ENCODE measurements at places on chromosomes 2 and 18.
A peak's percentile ranks its signal among the peaks of the same experiment; 100 is the strongest.

- no peak for DNase-seq
These were observed 54.6 kb downstream of the ANKRD44 start for GRCh38 chr2:197256021-197256420.

DNA sequence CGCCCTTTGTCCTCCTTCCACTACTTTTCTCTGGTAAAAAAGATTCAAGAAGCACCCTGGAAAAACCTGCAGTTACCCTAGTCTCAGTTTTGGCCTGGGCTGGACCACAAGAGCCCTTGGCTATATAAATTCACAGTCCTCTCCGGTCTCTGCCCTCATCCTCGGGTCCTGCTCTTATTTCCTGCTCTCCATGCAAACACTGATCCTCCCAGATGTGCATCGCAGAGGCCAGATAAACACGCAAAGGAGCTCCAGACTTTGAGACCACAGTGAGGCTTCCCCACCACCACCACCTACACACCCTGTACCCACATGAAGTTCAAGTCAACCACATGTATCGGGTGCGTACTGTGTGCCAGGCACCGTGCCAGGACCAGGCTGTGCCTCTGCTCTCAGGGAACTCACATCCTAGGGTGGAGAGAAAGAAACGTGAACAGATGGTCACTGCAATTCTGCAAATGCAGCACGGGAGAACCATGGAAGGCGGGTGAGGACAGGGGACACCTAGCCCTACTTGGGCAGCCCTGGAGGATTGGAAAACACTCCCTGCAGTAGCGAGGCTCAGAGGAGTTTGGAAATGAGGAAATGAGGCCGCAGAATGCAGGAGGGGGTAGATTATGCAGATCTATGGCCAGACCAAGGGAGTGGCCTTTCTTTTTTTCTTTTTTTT lies 7.4 kb downstream of the CTDSP1 start:
- DNase-seq: no peak

- no peak for DNase-seq
These were observed 866 bp upstream of the SF3B6 start for GRCh38 chr2:24076849-24077534.

GRCh38 chr18:74623047-74623816 lies 25.6 kb downstream of the ZNF407 start:
- no peak for DNase-seq

GRCh38 chr2:19786408-19787058 lies 115.2 kb downstream of the TTC32 start:
- peak; percentile 59 for DNase-seq

DNA sequence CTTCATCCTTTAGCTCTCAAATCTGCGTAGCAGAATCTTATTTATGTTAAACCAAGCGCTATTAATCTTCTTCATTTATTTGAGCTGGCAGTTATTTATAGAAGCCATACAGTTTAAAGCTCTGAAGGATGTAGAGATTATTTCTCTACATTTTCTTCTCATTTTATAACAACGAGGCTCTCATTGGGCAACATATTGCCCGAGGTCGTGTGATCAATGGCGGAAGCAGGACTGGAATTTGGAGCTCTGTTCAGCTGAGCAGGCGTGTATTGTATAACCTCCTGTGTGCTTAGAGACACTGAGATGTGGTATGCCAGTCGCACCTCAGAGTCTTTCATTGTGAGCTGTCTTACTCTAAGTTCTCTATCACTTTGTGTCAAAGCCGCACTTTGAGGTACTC lies 17.5 kb upstream of the DRC1 start:
- DNase-seq: no peak

- DNase-seq: no peak
These were observed 84.8 kb upstream of the ITGA6 start for GRCh38 chr2:172342611-172343010.

DNA sequence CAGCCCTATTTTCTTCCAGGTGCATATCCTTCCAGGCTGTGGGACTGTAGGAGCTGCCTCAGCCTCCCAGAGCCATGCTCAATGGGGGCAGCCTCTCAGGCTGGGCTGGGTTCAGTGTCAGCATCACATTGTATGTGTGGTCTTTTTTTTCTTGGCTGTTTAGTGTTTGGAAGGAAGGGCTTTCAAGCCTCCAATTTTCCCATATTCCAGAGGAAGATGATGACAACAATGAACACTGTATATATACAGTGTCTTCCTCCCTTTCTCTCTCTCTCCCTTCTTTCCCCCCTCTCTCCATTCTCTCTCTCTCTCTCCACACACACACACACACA lies 326.4 kb downstream of the DYSF start:
- no peak for DNase-seq

GRCh38 chr2:130341562-130342019 lies 1.1 kb upstream of the IMP4 start:
- peak; percentile 23 for DNase-seq

- no peak for DNase-seq
These were observed 104.8 kb downstream of the PLCL1 start for GRCh38 chr2:197908990-197909776.

GRCh38 chr2:230085201-230085600 lies 16.5 kb upstream of the SLC16A14 start:
- no peak for DNase-seq

- DNase-seq: peak; percentile 48
These were observed 1.1 kb downstream of the PTH2R start for GRCh38 chr2:208407667-208408066.

DNA sequence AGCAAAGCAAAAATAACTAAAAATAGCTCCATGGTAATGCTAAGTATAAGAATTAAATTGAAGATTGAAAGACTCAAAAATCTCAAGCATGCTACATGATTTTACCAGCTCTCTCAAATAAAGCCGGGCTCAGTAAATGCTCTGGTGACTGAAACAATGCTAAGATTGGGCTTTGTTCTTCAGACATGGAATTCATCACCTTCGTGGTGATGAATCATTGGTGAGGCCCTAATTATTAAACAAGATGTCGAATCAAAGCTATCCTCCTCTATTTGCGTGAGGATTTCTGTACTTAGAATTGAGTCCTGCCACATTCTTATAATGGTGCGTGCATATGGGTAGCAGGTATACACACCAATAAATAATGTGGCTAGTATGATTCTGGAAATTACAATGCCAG lies 58.8 kb upstream of the LRRTM1 start:
- no peak for DNase-seq

DNA sequence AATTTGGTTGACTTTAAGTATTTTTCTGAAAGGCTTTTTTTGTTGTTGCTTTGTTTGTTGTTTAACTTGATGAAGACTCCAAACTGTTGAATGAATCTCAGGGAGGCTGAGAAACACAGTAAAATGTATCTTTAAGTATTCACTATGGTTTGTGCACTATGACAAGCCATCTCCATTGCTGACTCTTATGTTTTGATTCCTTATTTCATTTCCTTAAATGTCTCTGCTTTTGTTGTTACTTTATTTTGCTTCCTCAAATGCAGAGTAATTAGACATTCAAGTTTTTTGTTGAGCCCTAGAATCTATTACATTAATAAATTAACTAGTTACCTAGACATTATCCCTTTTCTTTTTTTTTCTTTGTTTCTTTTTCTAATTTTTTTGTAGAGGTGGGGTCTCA lies 46.3 kb upstream of the SLC39A10 start:
- no peak for DNase-seq

- no peak for DNase-seq
These were observed 7.7 kb downstream of the ASB18 start for GRCh38 chr2:236256366-236256985.

- no peak for DNase-seq
These were observed 98.7 kb upstream of the SLC66A3 start for GRCh38 chr2:11056614-11057013.

DNA sequence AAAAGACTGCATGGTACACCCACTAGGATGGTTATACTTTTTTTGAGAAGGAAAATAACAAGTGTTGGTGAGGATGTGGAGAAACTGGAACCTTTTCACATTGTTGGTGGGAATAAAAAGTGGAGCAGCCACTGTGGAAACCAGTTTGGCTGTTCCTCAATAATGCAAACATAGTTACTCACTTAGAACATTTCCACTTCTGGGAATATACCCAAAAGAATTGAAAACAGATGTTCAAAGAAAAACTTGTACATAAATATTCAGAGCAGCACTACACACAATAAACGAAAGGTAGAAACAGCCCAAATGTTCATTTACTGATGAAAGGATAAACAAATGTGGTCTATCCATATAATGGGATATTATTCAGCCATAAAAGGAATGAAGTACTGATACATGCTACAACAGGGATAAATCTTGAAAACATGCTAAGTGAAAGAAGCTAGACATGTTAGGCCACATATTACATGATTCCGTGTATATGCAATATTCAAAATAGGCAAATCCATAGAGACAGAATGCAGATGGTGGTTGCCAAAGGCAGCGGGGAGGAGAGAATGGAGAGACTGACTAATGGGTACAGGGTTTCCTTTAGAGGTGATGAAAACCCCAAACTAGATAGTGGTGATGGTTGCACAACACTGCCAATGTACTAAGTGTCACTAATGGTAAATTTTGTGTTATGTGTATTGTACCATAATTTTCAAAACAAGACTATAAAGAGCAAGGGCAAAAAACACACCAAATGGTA lies 20.9 kb upstream of the LMAN1 start:
- DNase-seq: no peak

- DNase-seq: no peak
These were observed 5.4 kb downstream of the CACNB4 start for GRCh38 chr2:152093464-152093863.

DNA sequence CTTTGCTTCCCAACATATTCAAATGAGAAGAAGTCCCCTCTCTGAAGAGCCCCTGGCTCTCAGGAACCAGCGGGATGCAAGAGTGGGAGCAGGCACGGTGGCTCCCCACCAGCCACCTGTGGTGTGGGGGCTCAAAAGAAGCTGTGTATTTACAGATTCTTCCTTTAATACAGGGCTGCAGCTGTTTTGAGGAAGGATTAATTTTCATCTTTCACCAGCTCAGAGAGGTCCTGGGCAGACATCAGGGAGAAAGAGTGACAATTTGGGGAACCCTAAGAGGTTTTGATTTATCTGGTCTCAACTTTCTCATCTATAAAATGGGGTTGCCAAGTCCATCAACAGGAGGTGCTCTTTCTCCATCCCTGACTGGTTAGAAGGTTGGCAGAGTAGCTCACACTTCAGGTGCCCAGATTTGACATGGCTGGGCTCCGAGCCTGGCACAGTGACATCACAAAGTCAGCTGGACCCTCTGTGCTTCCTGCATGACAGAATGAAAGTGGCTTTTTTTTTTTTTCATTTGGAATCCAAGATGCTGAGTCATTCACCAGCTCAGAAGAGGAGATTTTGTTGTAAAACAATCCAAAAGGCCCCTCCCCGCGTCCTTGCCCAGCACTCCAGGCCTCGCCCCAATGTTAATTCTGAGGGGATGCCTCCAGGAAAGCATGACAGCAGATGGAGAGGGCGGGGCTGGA lies 15.5 kb upstream of the SIX2 start:
- peak; percentile 89 for DNase-seq

DNA sequence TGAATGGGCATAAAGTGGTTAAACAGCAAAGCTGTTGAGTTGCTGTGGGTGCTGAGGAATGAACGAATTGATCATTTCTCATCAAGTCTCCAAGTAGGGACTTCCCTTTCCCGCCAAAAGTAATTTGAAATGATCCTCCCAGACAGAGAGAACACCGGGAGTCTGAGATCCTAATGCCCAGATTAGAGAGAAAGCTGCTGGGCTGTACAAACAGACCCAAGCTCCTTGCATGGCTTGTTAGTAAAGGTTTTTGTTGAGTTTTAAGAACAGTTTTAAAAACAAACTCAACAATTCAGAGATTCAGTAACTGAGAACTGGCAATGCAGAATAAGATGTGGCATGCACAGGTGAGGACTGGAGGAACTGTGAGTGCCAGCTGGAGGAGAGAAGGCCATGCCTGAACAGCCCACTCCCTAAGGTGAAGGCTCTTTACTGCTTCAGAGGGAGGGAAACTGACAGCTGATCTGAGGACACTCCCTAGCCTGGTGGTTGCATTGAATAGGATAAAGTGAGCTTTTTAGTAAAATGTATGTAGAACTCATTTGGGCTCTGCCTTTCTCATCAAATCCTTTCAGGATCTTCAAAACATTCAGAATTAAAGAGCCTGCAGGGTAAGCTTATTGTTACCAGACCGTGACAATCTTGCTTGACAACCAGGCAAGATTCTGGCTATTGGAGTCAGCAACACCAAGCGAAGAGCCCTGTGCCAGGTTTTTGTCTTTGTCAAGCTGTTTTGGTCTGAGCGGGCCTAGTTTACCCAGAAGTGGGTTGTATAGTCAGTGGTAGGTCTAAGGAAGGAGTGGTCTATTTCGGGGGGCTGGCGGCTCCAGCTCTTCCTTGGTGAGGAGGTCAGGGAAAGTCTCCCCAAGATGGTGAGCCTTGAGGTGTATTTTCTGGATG lies 63.2 kb upstream of the IGFBP5 start:
- no peak for DNase-seq

- no peak for DNase-seq
These were observed 74.2 kb upstream of the ID2 start for GRCh38 chr2:8607606-8608005.

DNA sequence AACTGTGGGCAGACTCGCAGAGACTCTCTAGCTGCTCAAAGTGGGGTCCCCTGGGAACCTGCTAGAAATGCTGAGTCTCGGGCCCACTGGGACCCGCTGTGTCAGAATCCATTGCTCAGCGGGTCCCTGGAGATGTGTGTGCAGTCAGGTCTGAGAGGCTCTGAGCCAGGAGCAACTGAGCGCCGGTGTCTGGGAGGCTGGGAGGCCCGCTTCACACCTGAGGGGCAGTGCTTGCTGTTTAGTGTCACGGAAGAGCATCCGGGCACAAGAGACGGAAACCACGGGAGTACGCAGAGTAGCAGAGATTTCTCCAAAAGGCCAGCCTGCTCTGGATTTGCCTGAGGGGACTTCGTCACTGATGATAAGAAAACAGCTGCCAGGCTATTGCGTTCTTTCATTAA lies 70.1 kb downstream of the EDAR start:
- DNase-seq: no peak

DNA sequence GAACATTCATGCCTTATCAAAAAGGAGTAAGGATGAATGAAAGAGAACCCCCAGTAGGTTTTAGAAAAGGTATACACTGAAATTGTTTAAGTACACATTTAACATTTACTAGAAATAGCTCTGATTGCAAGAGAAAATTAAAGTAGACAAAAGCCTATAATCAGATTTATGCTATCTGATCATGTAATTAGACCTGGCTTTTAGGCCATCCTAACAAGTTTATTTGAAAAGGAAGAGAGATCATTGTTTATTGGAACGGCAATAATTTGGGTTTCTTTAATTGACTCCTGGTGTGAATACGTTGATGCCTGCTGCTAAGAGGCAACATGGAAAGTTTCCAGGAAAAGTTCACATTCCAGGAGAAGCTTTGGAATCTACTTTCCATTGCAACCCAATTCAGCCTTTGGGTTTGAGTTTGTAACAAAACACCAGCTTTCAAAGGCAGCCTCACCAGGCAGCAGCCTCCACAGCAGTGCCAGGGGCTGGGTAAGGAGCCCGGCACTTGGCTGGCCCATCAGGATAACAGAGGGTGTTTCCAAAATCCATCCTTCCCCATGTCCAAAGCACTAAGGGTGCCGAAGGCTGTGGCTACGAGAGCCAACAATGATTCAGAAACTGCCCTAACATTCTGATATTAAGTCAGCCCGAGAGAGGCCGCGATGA lies 18.0 kb downstream of the FZD7 start:
- no peak for DNase-seq

- DNase-seq: no peak
These were observed 412.1 kb downstream of the IRS1 start for GRCh38 chr2:226387499-226387942.

GRCh38 chr18:4639628-4640310 lies 184.7 kb upstream of the DLGAP1 start:
- no peak for DNase-seq

GRCh38 chr2:234823877-234824376 lies 127.9 kb upstream of the SH3BP4 start:
- peak; percentile 87 for DNase-seq
